ENCODE measurements at places on chromosomes 1 and 21. TPM values are rescaled to one million over a fixed set of nuclear protein-coding genes. Genes with fewer than 3 reads are reported as not detected.

Gene LCE3D
- not detected for polyA plus RNA-seq

Gene TDRD5
- polyA plus RNA-seq = 0.27 TPM

Gene MORN1
- 8.6 TPM for polyA plus RNA-seq

Gene SLFNL1
- 0.23 TPM for polyA plus RNA-seq

Gene SMYD2
- polyA plus RNA-seq = 14.6 TPM

Gene NT5C1A
- polyA plus RNA-seq = 0.97 TPM

Gene SLC30A2
- polyA plus RNA-seq = not detected

Gene PCP4
- 0.25 TPM for polyA plus RNA-seq

Data from ovary (tissue), 10 donors.